CD4-positive, alpha-beta T cell treated with Interleukin-12 subunit alpha and Interleukin-12 subunit beta, for 1 hour (primary cell): ENCODE measurements at places on chromosomes 7 and 10.

- DNase-seq: no peak
Measured at GRCh38 chr7:100192969-100193368, 15.3 kb downstream of the STAG3 start.

- no peak for DNase-seq
Measured at GRCh38 chr7:32890793-32891042, 842 bp downstream of the KBTBD2 start.

DNA sequence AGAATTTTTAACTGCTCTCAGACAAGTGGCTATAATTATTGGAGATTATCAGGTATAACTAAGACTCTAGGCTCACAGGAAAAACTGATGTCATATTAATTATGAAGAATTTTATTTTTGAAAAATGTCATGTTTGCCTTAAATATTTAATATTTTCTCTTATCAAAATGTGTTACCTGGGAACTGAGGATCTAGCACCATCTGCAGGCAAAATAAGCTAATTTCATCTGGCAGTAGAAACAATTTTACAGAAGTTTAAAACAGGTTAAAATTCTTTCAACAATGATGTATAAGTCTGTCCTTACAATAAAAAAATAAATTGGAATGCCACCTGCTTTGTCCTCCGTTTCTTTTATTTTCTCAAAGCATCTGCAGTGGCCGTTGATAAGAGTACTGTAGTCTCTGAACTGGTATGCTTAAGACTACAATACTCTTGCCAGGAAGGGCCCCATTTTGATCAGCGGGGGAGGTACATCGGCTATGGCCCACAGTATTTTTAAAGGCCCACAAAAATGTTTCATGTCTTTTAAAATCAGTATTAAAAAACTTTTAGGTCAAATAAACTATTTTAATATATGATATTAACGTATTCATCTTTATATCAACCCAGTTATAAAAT lies 81.3 kb downstream of the VWDE start:
- DNase-seq: peak; percentile 44

DNA sequence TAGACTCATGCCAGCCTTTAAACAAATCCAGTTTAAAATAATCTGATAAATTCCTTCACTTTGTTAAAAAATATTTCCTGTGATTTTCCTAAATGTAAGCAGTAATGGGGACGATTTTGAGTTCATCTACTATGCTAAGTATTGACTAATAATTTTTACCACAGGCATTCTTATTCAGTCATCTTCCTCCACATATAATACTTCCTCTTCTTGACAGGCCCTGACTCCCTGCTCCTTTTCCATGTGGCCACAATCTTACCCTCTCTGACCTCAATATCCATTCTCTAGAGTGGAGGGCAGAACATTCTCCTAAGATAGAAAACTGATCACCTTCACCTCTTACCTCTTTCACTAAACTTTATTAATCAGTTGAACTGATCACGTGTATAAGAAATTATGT lies 7.8 kb downstream of the DNAJC2 start:
- no peak for DNase-seq

GRCh38 chr10:108500396-108500795 lies 1335.9 kb upstream of the SORCS1 start:
- DNase-seq: no peak

DNA sequence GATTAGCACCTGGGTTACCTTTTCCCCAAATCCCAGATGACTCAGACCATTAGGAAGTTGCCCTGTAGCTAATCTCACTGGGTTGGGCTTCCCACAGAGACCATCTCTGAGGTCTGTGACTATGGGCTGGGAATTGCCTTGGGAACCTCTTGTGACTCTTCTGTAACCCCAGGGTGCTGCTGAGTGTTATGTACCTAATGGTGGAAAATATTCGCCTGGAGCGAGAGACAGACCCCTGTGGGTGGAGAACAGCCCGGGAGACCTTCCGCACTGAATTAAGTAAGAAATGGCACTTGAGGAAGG lies 20.0 kb downstream of the STRIP2 start:
- DNase-seq: no peak

DNA sequence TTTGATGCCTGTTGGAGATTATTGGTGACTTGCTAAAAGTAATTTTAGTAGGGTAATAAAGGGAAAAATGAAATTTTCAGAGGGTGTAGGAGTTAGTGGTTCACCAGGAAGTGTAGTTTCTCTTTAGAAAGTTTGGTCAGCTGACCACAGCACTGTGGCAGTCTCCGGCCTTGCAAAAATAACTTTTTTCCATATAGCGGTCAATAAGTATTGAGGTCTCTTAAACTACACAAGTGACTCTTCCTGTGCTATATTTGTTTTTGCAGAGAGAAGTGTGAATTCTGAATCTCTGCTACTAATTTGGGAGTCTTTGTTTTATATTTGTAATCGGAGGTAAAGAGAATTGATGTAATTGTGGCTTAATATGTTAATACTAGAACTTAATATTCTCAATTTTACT lies 24.3 kb downstream of the PTPN12 start:
- DNase-seq: no peak

GRCh38 chr10:24256619-24257107 lies 47.7 kb downstream of the KIAA1217 start:
- DNase-seq: no peak

- no peak for DNase-seq
Measured at GRCh38 chr7:151113344-151114150, 27.3 kb downstream of the AGAP3 start.

DNA sequence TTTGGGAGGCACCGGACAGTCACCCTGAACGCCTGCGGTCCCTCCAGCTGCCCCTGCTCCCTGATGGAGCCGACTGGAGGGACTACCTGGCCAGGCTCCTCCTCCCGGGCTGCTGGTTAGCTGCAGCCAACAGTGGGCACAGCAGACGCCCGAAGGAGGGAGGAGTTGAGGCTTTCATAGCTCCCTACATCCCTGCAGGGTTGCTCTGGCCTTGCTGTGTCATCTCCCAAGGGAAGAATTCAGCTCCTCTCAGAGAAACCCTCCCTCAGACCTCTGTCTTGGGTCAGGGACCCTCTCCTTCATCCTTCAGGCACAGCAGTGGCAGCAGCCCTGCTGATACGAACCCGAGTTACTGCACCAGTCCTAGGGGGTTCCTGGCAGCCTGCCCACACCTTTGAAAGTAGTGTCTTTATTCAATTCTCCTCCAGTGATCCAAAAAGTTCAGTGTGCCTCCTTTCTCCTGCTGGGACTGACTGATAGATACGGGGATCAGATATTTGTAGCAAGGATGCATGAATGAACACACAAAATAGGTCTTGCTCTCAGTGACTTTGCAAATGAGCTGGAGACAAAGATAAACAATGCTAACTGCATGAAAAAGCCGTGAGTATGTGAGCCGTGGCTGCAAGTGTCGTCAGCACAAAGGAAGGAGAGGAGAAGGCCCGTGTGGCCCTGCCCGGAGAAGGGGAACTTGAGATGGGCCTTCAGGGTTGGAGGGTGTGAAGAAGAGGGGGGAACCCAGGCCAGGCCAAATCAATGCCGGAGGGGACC lies 136.6 kb downstream of the PRKAG2 start:
- DNase-seq: no peak

DNA sequence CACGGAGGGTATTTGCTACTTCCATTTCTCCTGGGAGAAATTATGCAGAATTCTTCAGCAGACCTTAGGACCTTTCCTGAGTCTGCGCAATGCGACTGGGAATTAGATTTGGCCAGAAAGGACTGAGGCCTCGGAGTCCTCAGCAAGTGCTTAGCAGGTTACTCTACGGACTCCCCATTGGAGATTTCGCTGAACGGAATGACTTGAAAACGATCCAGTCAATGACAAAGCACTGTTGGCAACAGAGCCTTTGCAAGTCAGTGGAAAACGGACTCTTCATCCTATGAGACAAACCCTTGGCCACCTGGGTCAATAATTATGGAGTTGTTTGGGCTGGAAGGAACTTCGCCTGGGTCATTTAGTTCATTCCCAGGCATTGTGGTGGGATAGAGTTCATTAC lies 107.4 kb downstream of the FAM204A start:
- DNase-seq: no peak

- no peak for DNase-seq
Measured at GRCh38 chr7:108423089-108423989, 32.9 kb downstream of the NRCAM start.

DNA sequence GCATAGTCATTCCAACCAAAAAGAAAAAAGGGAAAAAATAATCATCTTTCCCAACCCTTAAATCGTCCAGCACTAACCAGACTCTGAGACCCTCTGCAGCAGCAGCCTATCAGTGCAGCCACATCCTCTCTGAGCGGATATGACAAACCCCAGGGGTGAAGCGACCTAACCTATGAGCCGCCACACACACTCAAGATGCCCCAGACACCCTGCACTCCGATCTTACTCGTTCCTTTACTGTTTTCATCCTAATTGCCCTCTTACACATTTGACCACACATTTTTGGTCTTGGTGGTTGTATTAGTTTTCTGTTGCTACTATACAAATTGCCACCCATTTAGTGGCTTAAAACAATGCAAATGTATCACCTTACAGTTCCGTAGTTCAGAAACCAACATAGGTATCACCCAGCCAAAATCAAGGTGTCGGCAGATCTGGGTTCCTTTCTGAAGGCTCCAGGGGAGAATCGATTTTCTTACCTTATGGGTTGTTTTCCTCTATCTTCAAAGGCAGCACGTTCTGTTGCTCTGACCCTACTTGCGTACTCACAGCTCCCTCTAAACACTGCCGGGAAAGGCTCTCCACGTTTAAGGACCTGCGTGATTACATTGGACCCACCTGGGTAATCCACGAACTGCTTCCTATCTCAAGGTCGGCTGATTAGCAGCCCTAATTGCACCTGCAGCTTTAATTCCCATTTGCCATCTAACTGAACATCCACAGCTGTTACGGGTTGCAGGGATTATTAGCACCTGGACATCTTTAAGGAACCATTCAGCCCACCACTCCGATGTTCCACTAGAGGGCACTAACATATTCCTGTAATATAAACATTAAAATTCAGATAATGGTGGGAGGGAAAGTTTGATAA lies 37.3 kb upstream of the PRSS1 start:
- DNase-seq: peak; percentile 54

DNA sequence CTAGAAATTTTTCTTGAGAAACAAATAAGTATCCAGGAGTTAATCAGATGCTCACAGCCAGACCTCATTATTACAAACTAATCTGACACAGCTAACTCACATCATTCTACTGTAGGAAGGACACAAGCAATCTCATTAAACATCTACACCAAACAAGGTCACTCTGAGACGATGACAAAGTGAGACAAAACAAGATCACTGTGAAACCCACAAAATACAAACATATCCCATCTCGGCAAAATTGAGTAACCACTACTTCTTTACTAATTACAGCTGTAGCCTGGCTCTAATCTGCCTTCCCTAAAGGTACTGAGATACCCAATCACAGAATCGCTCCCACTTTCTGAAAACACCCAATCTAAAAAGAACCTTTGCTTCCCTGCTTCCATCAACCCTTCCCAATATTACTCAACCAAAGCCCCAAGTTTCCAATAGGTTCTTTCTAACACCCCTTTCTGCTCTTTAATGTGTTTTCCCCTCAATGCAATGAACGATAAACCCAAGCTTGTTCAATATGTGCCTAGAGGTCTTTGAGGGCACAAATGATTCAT lies 26.9 kb downstream of the CCDC6 start:
- DNase-seq: no peak

DNA sequence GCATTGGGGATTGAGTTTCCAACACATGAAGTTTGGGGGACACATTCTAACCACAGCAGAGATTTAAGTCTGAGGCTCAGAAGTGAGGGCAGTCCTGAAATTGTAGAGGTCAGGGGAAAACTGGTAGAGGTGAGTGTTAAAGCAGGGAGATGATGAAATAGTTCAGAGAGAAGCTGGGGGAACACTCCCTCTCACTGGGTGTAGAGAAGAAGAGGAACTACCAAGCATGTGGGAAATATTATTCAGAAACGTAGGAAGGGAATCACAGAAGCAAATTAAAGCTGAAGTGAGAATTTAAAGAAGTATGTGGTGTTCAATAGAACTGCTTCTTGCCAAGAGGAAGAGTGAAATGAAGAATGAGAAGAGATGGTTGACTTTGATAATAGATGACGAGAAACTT lies 121.5 kb upstream of the FAM3C start:
- no peak for DNase-seq

GRCh38 chr10:117221156-117221711 lies 19.7 kb upstream of the SLC18A2 start:
- no peak for DNase-seq

GRCh38 chr10:124149189-124150042 lies 56.0 kb upstream of the CHST15 start:
- no peak for DNase-seq

GRCh38 chr7:67711706-67712105 lies 715.1 kb downstream of the TYW1 start:
- no peak for DNase-seq

GRCh38 chr7:70926666-70927065 lies 205.3 kb upstream of the GALNT17 start:
- no peak for DNase-seq

DNA sequence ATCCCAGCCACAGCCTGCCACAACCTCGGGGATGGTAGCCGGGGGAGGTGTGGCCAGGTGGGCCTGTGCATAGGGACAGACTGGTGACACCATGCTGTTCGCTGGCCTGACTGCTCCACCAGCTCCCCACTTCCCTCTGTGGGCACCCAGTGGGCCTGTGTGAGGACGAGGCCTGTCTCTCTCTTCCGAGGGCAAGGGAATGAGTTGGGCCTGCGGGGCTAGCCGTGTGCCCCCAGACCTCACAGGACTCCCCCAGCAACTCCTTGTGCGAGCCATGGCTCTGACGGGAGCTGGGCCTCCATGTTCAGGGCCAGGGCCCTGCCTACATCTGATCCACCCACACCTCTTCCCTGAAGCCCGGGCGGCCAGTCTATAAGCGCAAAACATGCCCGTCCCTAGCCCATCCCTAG lies 40.5 kb downstream of the PWWP2B start:
- no peak for DNase-seq

DNA sequence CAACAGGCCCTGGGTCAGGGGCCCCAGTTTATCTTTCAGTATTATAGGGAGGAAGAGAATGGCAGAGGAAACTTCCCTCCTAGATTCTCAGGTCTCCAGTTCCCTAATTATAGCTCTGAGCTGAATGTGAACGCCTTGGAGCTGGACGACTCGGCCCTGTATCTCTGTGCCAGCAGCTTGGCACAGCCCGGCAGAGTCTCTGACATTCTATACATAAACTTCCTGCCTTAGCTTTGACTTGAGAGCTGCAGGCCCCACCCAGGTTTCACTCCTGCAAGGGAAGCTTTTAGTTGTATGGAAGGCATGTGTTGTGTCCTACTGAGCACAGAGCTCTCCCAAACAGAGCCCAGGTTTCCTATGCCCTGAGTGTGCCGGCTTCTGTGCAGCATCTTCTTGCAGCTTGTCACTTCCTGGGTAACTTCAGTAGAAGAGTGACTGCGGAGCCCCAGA lies 205.6 kb upstream of the PRSS58 start:
- DNase-seq: no peak

DNA sequence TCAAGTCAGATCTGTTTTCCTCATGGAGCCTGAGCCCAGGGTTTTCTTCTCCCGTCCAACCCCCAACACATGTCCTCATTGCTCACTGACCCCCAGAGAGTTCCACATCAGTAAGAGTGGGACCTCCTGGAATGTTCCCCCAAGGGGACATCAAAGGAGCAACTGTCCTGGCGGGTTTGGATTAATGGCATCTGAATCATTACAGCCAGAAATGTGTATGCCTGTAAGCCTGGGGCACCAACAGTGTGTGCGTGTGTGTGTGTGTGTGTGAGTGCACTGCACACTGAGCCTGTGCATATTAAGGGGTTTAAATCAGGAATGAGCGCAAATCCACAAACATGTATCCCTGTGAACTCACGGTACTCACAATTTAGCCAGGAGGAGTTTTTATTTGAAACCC lies 222.3 kb downstream of the PLXNA4 start:
- no peak for DNase-seq

- DNase-seq: no peak
Measured at GRCh38 chr10:65419629-65420028, 1506.2 kb upstream of the LRRTM3 start.
